Left forelimb (tissue), 1 donor: ENCODE measurements at places on chromosomes 2 and 18.

DNA sequence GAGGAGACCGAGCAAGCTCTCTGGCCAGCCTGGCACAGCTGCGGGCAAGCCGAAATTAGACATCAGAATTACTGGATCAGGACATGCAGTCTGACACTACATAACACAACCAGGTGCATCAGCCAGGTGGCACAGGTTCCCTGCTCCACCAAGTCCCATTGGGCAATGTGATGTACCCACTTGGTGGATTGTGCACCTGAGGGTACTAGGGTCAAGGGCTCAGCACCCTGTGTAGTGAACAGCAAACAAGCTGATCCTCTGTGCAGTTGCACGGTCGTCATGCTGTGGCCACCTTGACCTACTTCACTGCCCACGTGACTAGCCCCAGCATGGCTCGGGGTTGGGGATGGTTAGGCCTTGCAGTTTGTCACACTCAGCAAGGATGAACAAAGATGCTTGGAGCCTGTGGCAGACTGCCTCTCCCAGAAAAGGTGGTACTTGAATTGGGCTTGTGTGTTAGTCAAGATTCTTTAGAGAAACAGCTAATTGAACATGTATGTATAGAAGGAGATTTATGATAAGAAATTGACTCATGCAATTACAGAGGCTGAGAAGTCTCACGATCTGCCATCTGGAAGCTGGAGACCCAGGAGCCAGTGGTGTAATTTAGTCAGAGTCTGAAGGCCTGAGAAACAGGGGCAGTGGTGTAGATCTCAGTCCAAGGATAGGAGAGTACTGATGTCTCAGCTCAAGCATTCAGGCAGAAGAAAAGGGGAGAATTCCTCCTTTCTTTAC, 71.4 kb upstream of the TMEM87B start:
- DNase-seq: no peak

GRCh38 chr2:9018534-9018933, 15.1 kb upstream of the MBOAT2 start:
- no peak for DNase-seq

- no peak for DNase-seq
Observed at GRCh38 chr2:152099367-152100050, 665 bp upstream of the CACNB4 start.

DNA sequence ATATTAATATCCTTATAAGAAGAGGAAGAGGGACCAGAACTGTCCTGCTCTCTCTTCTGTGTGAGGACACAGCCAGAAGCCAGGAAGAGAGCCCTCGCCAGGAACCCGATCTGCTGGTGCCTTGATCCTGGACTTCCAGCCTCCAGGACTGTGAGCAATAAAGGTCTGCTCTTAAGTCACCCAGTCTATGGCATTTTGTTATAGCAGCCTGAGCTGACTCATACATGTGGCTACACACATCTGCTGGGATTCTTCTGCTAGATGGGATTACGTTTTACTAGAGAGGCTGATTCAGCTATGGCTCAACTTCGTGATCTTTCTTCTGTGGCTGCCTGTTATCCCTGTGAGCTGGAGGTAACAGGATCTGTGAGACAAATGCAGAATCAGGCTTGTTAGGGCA, 29.6 kb downstream of the ARL4C start:
- DNase-seq: no peak

GRCh38 chr2:99922664-99923063, 219.7 kb downstream of the AFF3 start:
- DNase-seq: no peak

GRCh38 chr18:28571929-28572328, 395.0 kb upstream of the CDH2 start:
- no peak for DNase-seq

GRCh38 chr2:170206805-170207407, 29.0 kb downstream of the MYO3B start:
- DNase-seq: no peak

DNA sequence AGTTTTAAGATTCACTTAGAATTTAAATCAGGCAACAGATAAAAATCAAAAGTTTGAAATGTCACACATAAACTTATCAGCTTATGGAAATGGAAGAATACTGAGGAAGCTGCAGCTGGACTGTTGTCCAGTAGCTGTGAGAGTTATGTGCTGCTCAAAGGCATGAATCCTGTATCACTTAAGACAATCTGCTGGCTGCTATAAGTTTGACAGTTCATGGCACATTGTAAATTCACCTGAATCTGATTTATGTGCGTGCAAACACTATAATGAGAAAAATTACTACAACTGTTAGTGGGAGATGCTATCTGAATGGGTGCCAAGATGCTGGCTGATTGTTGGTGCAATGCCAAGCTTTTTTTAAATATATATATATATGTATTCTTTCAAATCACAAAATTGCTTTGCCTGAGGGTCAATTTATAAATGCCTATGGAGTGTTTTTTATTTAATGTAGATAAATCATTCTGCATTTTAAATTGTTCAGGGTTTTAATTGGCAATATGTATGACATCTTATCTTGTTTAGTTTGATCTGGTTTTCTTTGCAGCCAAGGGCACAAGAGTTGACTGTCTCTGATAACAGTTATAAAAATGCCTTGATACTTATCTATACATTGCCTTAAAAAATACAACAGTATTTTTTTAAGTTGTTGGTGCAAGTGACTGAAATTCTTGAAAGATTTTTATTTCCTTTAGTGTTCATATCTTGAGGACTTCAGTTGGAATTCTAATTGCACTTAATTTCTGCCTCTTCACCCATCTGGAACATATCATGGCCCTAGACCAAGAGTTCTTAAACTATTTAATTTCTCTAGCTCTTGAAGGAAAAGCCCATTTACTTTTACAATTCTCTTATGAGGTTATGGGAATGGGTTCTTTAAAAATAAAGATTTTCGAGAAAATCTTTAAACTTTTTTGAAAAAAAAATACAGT, 48.7 kb downstream of the CAVIN2 start:
- no peak for DNase-seq

DNA sequence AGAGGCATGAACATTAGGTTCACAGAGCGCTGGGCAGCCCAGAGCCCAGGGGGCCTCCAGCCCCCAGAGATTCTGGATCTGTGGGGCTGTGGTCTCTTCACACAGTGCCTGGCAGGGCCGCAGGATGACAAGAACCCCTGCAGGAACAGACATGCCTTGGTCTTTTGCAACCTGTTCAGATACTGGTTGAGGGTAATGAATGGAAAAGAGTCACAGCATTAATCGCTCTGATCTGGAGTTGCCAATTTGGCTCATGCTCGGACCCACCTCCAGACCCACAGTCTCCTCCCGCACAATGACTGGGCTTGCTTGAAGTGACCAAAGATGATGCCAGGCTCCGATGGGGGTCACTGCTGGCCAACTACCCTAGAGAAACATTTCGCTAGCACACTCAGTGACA, 229.4 kb upstream of the SMAD2 start:
- DNase-seq: no peak

DNA sequence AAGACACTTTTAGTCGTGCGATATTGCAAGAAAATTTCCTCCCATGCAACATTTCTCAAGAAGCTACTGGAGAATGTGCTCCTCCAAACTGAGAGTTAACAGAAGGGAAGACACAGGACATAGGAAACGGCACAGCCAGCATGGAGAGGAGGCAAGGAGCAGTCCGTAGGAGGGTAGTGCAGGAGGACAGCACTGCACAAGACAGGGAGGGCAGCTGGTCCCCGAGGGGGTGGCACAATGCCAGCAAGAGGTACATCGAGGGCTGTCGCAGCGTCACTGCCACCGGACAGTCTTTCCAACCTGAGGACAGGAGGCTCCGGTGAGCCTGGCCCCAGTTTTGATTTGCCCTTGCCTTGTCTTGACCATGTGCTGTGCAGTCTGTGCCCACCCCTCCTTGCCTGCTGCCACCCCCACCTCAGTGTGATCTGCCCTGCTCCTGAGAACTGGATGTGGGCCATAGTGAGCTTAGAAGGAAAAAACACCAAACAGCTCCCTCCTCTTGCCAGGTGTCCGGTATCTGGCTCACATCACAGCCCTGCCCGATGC, 81.6 kb upstream of the LAPTM4A start:
- no peak for DNase-seq

DNA sequence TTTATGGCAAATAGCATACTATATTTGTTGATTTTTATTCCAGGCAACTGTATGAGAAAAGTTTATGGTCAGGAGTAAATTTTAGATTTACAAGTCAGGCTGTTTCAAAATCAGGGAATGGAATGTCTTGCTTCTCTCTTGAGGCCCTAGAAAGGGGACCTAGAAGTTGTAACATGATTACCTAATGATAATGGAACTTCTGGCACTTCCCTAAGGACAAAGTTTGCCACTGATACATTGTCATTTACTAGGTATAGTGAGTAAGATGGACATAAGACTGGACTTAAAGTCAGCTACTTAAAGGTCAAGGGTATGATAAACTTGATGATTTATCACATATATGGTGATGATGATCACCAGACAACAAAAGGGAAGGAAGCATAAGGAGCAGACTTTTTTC, 103.3 kb upstream of the VRK2 start:
- DNase-seq: no peak

- no peak for DNase-seq
Observed at GRCh38 chr18:58785171-58785805, 79.4 kb upstream of the ZNF532 start.

DNA sequence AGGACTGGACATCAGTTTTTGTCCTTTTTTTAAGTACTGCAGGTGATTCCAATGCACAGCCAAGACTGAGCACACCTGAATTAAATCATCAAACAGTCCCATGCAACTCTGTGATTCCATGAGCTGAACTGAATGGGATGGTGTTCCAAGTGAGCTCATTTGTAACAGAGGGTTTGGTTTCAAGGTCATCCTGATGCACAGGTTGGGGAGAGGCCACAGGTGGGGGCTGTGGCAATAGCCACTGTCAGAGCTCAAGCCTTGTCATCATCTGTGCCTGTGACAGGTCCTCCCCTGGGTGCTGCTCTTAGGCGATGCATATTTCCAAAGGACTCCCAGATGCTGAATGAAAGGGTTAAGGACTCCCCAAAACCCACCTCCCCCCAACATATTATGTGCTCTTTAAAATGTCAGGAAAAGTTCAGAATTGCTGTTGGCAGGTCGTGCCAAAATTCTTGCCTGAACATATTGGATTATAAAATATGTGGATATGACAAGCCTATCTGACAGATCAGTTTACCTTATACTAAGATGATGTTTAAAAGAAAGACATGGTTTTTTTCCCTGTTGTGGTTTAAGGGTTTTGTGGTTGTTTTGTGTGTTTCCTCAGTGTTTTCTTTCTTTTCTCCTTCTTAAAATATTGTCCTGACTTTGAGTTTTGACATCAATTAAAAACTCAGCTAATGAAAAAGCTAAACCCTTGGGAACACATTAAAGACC, 263.5 kb upstream of the SIX2 start:
- no peak for DNase-seq

- no peak for DNase-seq
Observed at GRCh38 chr2:239779584-239779983, 245.6 kb downstream of the NDUFA10 start.

- DNase-seq: no peak
Observed at GRCh38 chr2:120690521-120690920, 45.1 kb upstream of the GLI2 start.

DNA sequence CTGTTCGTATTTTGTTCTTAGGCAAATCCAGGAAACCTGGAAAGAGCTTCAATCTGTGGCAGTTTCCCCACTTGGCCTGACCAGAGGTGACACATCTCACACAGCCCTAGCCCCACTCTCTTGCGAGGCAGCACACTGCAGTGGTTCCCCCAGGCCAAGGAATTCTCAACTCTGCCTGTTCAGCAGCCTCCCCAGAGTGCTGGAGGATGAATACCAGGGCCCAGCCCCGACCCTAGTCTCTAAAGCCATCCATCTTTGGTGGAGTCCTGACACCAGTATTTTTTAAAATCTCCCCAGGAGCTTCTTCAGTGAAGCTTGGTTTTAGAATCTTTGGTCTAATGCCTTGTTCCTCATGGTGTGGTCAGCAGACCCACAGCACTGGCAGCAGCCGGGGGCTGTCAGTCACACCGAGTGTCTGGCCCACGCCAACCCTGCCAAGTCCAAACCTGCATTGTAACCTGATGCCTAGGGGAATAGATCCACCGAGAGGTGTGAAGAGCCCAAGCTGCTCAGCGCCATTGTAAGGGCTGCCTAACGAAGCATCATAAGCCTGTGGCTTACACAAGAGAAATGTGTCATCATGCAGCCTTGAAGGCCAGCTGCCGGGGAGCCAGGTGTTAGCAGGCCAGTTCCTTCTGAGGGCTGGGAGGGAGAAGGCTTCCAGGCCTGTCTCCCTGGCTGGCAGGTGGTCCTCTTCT, 428.7 kb upstream of the ID2 start:
- no peak for DNase-seq

DNA sequence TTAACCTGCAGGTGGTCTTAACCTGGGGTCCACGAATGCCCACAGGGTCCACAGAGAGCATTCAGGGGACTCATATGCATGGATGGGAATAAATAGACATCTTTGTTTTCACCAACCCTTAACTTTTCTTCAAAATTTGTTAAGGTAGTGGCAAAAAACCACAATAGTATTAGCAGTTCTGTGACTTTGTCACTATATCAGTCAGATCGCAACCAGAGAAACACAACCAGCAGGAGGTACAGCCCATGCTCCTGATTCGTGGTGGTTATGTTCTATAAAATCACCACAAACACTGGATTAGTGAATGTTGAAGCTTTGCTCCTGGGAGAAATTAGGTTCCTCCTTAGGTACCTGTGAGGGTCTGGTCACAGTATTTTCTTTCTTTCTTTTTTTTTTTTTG, 31.6 kb downstream of the B3GNT7 start:
- DNase-seq: no peak

DNA sequence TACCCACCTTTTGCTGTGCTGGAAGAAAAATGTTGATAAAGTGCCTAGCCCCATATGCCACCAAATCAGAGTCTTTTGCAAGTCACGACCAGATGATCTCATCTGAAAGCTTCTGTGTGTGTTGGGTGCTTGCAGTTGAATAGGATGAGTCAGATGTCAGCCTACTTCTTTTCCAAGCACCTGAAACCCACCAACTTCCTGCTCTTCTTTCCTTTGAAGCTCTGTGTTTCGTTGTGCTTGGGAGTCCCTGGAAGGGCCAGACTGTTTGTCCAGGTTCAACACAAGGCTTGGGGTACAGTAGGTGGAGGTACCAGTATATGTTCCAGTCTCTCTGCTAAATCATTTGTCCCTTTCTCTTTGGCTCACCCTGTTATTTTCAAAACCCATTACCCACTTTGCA, 36.8 kb upstream of the LCLAT1 start:
- no peak for DNase-seq

GRCh38 chr2:234409590-234409989, 87.3 kb downstream of the ARL4C start:
- DNase-seq: no peak

GRCh38 chr18:5998166-5998881, 103.0 kb upstream of the TMEM200C start:
- no peak for DNase-seq

GRCh38 chr18:65632236-65632635, 118.6 kb upstream of the CDH7 start:
- no peak for DNase-seq

DNA sequence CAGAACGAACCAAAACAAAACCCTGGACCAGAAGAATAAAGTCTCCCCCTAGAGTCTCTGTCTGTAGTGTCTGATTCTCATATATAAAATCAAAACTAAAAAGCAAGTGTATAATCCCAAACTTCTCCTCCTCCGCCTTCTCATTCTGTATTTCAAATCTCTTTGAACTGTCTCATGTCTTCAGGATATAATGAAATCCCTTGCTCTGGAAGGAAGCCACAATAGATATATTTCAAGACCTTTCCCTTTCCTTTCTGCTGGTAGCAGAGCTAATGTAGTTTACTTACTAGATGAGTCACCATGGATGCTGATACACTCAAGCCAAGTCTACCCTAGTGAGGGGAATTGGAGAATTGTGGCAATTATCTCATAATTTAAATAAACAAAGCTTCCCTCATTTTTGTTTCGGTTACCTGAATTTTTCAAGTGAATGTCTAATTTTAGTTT, 33.5 kb upstream of the CCDC93 start:
- no peak for DNase-seq
